GM04503 (cell line): ENCODE measurements at places on chromosomes 4 and X.

- no peak for DNase-seq
These were observed 246.7 kb downstream of the PALLD start for GRCh38 chr4:168743601-168744000.

GRCh38 chr4:143017210-143017609 is 167.5 kb upstream of the USP38 start:
- no peak for DNase-seq

GRCh38 chr4:152708361-152708760 is 28.6 kb upstream of the TMEM154 start:
- DNase-seq, result no peak

- DNase-seq, result no peak
These were observed 116.8 kb upstream of the SHISA3 start for GRCh38 chr4:42280327-42281095.

DNA sequence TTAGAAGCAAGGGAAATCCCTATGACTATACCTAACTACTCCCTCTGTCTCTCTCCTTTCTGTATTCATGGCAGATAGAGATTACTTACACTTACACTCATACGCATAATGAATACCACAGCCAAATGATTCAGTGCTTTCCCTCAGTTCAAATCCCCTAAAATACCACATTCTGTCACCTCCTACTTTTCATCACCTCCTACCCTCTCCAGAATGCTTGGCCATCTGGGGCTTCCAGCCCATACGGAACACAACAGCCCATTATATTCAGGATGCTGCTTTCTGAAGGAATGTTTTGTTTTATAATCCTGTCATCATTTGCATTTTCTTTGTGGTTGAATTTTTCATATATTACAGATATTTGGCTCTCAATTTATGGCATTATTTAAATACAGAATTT is 361.6 kb downstream of the GRIA2 start:
- DNase-seq, result no peak

DNA sequence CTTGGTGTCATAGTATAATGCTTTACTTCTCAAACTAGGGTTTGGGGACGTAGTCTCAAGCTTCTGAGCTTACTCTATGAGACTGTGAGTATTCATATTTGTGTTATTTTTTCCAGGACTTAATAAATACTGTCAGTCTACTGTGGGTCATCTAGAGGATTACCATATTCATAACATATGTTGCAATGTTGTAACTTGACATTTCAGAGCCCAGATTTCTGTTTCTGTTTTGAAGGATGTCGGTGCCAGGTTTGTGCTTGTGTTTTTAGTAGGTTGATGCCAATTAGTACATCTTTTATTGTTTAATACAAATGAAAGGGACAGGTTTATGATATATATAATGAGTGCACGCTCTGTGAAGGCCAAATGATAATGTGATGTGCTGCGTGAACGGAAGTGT is 69.6 kb downstream of the SPANXN4 start:
- no peak for DNase-seq

DNA sequence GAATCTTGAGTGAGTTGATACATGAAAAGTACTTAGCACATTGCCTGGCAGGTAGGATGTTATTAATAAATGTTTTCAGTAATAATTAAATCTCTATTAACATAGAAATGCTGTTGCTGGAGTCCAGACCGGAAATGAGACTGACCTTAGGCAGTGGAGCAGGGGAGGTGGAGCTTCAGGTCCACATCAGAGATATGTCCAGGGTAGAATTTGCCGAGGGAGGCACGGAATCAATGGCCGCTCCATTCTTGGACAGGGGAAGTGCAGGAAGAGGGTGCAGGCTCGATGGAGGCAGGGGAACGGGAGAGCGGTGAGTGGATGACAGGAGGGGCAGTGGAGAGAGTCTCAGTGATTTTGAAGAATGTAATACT is 107.3 kb downstream of the GATB start:
- no peak for DNase-seq

- no peak for DNase-seq
These were observed 42.4 kb downstream of the KDM6A start for GRCh38 chrX:44915361-44915868.

DNA sequence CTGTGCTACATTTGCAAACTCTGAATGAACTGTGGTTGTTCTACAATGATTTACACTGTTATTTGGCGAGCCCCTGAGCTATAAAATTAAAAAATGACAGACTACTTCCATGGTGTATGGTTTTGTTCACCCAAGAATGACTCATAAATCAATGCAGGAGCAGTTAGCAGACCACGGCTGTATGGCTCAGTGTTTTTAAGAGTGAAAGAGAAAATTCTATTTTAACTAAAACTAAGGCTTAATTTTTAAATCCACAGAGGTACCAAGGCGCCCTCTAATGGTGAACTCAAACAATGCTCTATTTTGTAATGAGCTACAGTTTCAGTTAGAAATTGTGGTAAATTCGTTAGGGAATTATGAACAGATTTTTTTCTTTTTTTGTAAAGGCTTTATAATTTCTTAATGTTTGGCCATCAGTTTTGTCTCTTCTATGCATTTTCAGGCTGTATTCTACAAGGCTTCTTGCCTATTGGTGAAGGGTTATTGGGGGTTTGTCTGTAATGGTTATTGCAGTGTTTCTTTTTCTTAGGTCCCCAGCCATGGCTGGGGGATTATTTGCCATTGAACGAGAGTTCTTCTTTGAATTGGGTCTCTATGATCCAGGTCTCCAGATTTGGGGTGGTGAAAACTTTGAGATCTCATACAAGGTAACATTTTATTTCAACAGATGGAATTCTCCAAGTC is 32.5 kb downstream of the HMGB2 start:
- no peak for DNase-seq

DNA sequence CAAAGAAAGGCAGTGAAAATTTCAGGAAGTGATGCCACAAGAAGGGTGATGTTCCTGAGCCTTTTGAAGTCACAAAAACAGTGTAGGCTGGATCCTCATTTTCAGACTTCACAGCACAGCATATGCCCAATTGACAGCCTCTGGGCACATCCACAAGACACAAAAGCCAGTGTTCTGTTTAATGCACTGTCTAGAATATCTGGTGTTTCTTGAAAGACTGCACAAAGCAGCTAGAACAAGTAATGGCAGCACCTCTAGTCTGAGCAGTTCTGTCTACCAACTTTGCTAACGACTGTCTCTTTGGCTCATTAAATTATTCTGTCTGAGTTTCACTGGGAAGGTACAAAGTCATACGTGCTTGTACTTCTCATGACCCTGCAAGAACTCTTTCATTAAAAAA is 417.1 kb upstream of the GALNT7 start:
- DNase-seq, result no peak

- no peak for DNase-seq
These were observed 1027.7 kb downstream of the ARAP2 start for GRCh38 chr4:35216636-35217035.

DNA sequence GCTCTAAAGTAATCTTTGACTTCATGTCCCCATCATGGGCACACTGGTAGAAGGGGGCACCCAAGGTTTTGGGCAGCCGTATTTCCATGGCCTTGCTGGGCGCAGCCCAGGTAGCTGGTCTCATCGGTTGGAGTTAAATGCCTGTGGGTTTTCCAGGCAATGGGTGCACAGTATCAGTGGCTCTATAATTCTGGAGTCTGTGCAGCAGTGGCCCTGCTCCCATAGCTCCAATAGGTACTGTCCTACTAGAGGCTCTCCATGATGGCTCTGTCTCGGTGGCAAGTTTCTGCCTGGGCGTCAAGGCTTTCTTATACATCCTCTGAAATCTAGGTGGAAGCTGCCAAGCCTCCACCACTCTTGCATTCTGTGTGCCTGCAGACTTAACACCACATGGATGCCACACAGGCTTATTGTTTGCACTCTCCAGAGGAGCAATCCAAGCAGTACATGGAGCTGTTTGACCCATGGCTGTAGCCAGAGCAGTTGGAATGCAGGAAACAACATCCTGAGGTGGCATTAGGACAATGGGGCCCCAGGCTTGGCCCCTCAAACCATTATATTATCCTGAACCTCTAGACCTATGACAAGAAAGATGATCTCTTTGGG is 60.5 kb upstream of the UGT8 start:
- DNase-seq, result no peak

GRCh38 chr4:88821522-88821921 is 123.9 kb upstream of the NAP1L5 start:
- DNase-seq, result no peak

DNA sequence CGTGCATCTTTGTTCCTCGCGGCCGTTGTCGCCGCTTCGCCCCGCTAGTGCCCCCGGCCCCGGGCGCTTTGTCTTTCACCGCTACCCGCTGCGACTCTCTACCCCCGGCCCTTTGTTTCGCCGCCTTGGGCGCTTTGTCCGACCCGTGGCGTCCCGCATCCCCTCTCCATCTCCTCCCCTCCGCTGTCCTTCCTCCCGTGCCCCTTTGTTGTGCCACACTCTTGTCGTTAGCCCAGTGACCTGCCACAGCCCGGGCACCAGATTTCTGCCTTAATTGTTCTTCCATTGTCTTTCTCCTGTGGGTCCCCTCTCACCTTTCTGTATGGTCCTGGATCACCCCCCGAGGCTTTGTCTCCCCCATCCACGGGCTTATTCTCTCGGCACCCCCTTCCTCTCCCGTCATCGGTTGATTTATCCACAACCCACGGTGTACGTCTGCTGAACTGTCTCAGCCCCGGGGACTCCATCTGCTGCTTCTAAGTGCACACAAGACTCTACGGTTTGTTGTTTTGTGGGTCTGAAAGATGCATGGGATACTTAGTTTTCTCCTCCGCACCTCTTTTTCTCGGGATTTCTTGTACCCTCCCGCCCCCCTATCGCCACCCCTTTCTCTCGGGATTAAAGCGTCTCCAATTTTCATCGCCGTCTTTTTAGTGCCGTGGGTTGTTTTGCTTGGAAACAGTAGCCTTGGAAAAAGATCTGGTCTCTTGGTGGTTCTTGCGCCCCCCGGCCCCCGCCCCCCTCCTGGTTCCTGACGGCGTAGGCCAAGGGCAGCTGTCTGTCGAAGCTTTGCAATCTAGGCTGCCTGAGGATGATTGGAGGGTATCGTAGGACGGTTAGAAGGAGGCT is 783 bp downstream of the RBPJ start:
- no peak for DNase-seq

DNA sequence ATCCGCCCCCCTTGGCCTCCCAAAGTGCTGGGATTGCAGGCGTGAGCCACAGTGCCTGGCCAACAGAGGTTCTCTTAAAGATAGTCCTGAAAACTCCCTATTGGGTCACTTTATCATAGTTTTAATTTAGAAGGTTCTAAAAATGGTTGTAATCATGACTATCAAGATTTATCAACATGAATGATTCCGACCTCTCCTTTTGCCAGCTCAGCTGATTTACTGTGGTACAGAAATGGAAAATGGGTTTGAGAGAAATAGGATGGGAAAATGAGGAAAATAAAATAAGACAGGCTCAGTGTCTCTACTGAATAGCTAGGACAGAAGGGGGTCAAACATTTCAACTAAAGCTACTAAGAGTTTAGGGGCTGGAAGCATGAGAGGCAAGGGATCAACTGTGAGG is 28.2 kb upstream of the UGDH start:
- no peak for DNase-seq

- DNase-seq, result no peak
These were observed 8.7 kb downstream of the SMIM10 start for GRCh38 chrX:134999469-134999868.

DNA sequence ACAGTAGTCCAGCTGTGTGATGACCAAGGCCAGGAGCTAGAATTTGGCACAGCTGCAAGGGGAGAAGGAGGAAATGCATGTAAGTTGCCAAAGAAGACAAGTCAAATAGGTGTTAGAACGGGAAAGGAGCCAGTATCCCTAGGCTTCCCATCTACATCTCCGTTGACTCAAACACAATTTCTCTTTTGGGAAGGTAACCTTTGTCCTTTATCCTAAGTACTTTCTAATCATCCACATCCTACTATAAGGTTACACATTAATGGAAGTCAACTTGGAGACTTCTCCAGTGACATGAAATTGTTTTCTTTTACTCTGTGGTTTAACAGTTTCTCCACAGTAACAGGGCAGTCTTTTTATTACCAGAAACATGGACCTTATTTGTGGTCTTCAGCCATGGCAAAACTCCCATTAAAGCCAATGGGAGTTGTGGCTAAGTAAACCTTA is 620.0 kb downstream of the ANKRD50 start:
- no peak for DNase-seq

- no peak for DNase-seq
These were observed 61.4 kb downstream of the SHISA3 start for GRCh38 chr4:42458657-42459056.

DNA sequence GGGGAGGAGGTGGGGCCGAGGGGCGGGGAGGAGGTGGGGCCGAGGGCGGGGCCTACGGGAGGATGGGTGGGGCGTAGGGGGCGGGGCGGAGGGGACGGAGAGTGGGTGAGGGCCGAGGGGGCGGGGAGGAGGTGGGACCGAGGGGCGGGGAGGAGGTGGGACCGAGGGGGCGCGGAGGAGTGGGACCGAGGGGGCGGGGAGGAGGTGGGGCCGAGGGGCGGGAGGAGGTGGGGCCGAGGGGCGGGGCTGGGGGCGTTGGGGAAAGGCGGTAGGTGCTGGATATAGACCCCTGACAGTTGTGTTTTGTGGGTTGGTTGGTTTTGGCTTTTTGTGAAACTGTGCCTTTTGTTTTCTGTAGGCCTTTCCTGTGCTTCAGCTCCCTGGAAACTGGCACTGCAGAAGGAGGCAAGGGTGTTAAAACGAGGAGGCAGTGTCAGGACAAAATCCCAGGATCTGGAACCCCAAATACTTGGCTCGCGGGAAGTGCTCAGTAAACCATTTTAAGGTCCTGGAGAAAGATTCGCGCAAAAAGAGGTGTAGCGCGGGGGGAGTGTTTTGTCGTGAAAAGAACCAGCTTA is 580 bp upstream of the MMGT1 start:
- DNase-seq, result no peak

- DNase-seq, result no peak
These were observed 65.4 kb downstream of the CCKAR start for GRCh38 chr4:26424838-26425237.

- no peak for DNase-seq
These were observed 114.6 kb downstream of the ARHGAP10 start for GRCh38 chr4:147846318-147847155.

- no peak for DNase-seq
These were observed 94.9 kb downstream of the MGST2 start for GRCh38 chr4:139760567-139760966.

DNA sequence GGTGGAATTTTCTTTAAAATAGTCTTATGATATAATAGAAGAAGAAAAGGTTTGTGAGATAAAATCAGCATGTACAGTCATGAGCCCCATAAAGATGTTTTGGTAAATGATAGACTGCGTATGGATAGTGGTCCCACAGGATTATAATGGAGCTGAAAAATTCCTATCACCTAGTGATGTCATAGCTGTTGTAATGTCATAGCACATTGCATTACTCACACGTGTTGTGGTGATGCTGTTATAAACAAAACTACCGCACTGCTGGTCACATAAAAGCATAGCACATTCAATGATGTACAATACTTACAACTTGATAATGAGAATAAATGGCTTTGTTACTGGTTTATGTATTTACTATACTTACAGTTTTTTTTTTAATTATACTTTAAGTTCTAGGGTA is 715.2 kb upstream of the HTR2C start:
- DNase-seq, result no peak

- DNase-seq, result no peak
These were observed 30.7 kb upstream of the DCLK2 start for GRCh38 chr4:150047546-150047945.

DNA sequence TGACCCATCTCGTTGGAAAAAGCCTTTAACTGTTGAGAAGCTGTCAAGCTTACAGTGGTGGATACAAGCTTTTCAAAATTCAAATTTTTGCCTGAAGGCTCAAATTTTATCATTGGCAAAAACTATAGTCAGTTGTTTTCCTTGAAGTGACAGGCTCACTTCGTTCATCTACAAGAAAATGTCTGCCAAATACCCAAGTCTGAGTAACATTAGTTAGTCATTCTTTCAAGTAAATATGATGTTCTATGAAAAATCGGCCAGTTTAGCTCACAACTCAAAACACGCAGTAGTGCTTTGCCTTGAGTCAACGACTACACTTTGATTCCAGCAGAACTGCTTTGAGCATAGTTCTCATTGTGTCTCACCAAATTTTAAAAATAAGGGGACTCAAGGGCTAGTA is 170.3 kb upstream of the MAMLD1 start:
- no peak for DNase-seq
